B cell (primary cell): ENCODE measurements at places on chromosomes 3 and 15. TPM values are rescaled to one million over a fixed set of nuclear protein-coding genes. Genes with fewer than 3 reads are reported as not detected.

Gene TM4SF4
- total RNA-seq: not detected in 2 replicates

Gene PLSCR1
- total RNA-seq: 44.6 and 50.5 TPM in 2 replicates

Gene KBTBD12
- 0.22 and 0.24 TPM in 2 replicates for total RNA-seq

Gene VPS13C
- 236 and 258 TPM in 2 replicates for total RNA-seq

Gene KNL1
- 3.7 and 4.0 TPM in 2 replicates for total RNA-seq

GRCh38 chr15:89917442-89918101, 4.8 kb upstream of the ARPIN start:
- no peak for DNase-seq

- DNase-seq: no peak
Measured at GRCh38 chr3:101890716-101891115, 41.4 kb downstream of the NFKBIZ start.

DNA sequence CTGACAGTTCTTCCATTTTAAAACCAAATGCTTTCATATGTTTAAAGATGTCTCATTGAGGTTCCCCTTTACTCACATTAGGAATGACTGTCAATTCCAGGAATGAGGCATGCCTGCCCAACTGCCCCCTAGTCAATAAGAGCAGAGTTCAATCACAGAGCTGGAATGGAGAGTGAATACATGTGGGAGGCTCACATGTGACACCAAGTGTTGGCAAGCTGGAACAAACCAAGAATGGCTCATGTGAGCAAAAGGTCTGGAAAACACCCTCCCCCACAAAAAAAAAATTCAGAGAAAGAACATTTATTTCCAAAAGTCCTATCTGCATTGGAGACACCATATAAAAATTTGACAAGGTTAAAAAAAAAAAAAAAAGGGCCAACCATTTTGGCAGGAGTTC, 3.7 kb downstream of the PBRM1 start:
- DNase-seq: no peak

- DNase-seq: no peak
Measured at GRCh38 chr3:73710340-73710739, 85.6 kb upstream of the PDZRN3 start.

DNA sequence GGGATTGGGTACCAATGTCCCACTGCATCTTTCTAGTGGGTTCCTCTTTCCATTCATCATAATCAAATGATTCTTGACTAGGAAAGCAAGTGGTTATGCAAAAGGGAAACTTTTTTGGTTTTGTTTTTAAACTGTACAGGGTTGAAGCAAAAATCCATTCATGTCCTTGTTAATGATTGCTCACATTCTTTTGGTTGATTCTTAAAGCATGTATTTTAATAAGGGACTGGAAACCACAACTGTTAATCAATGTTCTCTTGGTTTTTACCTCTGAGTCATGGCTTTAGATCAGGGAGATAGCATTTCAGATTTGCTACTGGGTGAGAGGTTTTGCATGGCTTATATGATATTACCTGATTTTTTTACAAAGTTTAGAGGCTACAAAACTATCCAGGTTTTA, 371.7 kb upstream of the RGMA start:
- no peak for DNase-seq

GRCh38 chr3:16993227-16993626, 108.5 kb downstream of the PLCL2 start:
- DNase-seq: no peak

DNA sequence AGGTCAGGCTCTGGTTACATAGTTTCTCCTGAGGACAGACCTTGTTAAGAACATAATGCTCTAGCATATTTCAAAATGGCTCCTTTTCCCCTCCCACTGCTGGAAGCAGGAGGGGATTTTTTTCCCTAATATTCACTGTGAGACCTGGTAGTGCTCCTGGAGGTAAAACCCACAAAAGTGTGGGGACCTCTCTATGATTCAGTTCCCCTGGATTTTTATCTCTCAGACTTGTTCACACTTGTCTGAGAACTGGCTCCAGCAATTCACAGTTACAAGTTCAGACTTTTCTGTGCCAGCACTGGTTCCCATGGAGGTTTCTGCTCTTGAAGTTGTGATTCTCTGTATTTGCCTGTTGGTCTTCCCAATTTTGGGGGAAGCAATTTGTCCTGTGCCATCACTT, 36.3 kb upstream of the PCOLCE2 start:
- no peak for DNase-seq

DNA sequence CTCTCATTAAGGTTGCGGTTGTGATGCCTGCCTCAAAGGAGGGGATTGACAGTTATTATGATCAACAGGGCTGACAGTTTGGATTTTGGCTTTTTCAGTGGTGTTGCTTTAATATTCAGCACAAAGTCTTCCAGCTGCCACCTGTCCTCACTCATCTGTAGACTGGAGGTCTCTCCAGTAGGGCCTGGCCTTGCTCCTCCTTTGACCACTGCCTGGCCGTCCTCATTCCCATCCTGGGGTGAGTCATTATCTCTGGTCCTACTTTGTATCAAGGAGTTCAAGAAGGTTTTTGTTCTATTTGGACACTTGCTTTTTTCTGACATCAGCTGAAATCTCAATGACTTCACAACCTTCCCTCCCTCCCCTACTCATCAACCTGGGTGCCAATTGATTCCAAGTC, 95.1 kb upstream of the ZPLD1 start:
- DNase-seq: no peak

GRCh38 chr3:37808656-37809055, 53.0 kb upstream of the CTDSPL start:
- no peak for DNase-seq

DNA sequence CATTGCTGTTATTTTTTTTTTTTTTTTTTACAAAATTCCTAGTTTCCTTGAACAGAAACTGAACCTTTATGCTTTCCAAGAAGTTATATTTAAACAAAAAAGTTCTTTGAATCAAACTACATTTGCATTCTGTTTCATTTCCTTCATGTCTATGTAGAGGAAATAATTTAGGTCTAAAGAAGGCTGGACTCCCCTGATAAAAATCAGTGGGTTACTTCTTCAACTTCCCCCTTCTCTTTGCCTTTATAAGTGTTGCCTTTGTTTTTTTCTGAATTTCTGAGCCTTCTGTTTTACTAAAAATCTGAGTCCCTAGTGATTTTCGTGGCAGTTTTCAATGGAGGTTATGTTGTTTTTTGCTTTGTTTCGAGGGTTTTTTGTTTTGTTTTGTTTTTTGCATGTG, 152.8 kb downstream of the CHDH start:
- DNase-seq: no peak

DNA sequence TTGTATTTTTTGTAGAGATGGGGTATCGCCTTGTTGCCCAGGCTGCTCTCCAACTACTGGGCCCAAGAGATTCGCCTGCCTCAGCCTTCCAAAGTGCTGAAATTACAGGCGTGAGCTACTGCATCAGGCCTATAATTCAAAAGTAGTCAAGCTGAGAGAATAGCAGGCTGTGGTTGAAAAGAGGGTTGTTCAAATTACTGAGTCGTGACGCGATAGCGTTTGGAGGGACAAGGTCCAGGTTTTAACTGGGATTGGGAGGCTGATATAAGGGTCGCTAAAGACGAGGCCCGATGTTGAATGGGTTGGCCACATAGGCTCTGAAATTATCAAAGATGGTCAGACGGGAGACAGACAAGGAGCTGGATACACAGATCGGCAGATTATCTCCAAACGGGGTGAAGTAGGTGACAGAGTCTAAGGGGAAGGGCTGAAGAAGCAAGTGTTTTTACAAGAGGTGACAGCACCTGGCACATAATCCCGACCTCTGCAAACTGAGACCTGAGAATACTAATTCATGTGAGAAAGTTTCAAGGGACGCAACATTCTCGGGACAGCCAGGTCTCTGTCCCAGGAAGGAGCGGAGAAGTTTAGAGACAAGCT, 759 bp upstream of the ARID3B start:
- no peak for DNase-seq

DNA sequence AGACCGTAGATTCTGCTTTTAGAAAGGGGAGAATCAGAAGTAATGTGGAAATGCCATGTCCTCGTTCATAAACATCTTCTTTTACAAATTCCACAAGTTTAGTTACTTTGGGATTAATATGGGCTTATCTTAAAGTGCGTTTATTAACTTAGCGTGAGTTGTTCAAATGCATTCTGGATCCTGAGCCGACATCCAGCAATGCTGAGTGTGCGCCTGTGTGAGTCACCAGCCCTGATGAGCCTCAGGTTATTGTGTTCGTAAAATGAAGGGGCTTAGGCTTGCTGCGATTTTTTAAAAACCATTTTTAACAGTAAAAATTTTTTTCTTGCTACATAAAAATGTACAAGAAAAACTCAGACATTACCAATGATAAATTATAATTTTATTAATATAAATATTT, 57.9 kb downstream of the TFRC start:
- DNase-seq: no peak

DNA sequence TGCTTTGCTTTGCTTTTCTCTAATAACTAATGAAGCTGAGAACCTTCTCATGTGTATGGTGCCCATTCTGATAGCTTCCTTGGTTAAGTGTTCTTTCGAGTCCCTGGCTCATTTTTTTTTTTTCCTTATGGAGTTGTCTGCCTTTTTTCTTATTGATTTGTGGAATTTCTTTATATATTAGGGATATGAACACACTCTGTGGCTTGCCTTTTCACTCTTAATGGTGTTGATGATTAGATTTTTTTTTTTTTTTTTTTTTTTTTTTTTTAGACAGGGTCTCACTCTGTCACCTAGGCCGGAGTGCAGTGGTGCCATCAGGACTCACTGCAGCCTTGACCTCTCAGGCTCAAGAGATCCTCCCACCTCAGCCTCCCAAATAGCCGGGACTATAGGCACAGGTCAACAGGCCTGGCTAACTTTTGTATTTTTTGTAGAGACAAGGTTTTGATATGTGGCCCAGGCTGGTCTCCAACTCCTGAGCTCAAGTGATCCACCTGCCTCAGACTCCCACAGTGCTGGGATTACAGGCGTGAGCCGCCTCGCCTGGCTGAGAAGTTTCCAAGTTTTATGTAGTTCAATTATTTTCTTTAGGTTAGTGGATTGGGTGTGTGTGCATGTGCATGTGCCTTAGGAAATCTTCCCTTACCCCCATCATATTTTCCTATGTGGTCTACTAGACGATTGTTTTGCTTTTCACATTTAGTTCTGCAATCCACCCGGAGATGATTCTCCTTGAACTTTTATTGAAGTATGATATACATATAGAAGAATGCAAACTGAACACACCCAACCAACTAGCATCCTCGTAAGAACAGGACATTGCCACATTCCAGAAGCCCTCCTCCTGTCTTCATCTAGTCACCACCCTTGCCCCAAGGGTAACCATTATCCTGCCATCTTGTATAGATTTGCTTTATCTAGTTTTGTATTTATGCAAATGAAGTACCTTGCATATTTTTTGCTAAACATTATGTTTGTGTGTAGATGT, 1.7 kb upstream of the SNRPA1 start:
- no peak for DNase-seq

GRCh38 chr3:117523418-117523817, 813.8 kb downstream of the TUSC7 start:
- no peak for DNase-seq

GRCh38 chr3:12959838-12960378, 113.3 kb downstream of the IQSEC1 start:
- peak; percentile 75 for DNase-seq

DNA sequence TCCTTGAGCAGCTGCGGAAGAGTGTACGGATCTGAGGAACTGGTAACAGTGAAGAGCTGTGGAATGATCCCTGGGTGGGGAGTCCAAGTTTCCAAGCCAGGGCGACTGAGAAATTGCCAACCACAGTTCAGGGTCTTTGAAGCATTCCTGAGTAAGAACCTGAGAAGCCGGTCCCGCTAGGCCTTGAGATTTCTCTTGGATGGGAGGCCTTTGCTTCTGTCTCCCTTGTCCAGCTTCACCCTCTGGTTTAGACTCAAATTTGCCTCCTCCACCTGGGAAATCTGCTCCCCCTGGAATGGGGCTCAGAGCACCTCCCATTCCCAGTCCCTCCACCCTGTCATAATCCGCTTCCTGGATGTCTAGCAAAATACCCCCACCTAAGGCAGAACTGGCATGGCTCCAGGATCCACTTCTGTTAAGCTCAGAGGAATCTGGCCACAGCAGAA, 127.7 kb upstream of the DLG1 start:
- no peak for DNase-seq
